Cardiac fibroblast (primary cell): ENCODE measurements at places on chromosomes 3 and 15.
A peak's percentile ranks its signal among the peaks of the same experiment; 100 is the strongest.

GRCh38 chr15:66505430-66505811 lies 295 bp downstream of the ZWILCH start:
- peak; percentile 65 for DNase-seq

DNA sequence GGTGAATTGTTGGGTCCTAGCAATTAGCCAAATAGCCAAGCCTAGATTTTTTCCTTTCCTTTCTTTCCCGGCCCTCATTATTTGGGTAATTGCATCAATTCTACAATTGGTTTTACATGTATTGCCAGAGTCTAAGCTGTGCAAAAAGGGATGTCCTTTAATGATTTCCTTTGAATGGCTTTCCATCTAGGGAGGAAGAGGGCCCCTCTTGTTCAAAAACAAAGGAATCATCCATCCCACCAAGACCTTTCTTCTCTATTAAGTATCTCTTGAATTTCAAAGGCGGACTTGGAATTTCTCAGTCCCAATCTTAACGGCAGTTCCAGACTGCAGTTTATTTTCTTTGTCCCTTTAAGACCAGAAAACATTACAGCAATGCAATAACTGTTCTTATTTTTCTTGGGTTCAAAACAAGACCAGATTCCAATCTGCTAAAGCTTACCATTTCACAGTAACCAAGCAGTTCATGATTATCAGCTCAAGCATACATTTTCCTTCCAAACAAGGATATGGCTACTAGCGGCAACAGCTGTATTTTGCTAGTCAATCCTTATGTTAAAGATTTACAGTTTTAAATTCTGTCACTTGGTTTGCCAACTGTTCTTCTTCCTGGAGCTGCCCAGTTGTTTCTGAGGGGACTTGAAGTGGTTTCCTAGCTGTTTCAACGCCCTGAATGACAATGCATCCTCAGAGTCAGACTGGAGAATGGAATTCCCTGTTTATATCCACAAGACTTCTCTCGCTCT lies 91.4 kb upstream of the LRIG1 start:
- DNase-seq: no peak

- DNase-seq: no peak
Observed at GRCh38 chr3:115381573-115381912, 234.5 kb upstream of the ZBTB20 start.

DNA sequence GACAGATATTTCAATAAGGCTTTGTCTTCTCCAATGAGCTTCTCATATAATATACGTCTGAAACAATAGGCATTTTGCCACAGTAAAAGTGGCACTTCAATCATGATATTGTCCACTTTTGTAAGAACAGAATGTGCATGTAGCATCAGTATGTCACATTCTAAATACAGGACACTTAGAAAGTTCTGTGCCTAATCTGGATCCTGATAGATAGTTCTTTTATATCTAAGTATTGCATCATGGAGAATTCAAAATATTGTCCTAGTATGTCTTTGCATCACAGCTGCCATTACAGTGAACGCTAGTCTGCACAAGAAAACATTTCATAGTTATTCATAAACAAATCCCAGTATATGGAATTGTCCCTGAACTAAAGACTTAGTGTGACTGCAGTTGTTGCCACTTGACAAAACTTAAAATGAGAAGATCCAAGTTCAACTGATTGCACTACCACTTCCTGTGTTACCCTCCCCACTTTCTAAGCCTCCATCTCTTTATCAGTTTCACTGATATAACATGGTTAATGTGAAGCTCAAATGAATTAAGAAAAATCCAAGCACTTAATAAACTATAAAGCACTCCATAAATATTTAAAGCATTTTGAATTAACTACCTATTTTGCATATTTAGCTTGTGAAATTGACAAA lies 19.6 kb downstream of the LRRFIP2 start:
- no peak for DNase-seq

- peak; percentile 58 for DNase-seq
Observed at GRCh38 chr15:89496155-89497098, at the start of gene RHCG. Gene RHCG (minus strand): TSS chr15:89496583. CDS start chr15:89496544, 39 bp downstream.
